Hypothalamus (tissue), 51 donors: ENCODE measurements at places on chromosomes 4 and X.

- no peak for DNase-seq
Measured at GRCh38 chr4:113844369-113844768, 82.8 kb upstream of the CAMK2D start.

- no peak for DNase-seq
Measured at GRCh38 chr4:149890531-149890930, 74.9 kb upstream of the IQCM start.

DNA sequence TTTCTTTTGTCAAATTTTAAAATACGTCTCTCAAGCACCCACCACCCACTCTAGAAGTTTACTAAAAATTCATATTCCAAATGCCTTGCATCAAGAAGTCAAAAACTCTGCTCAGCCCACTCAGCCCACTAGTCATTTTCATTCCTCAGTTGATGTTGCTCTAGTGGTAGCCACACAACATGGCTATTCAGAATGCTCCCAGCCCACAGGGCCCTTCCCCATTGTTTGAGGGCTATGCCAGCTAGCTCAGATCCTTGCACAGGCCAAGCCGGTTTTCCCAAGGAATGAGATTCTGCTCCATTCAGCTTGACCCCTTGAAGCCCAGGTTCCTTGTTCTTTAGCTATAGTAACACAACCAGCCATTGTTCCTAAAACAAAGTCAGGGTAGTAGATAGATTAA lies 297.5 kb upstream of the RASGEF1B start:
- DNase-seq: no peak

DNA sequence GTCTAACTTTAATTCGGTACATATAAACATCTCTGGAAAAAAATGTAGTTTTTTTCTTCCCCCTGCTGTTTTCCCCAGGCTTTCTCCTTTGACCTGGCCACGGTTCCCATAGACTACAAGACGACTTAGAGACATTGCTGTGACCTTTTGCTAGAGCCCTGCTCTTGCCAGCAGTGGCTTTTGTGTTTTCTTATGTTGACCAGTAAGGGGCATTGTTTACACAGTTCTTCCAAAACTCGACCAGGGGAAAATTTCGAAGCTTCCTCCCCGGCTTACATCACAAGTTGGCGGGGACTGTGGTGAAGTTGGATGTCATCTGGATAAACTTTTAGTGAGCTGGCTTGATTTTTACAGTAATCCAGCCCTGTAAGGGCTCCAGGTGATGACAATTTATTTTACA lies 9.3 kb downstream of the CCDC160 start:
- DNase-seq: no peak

DNA sequence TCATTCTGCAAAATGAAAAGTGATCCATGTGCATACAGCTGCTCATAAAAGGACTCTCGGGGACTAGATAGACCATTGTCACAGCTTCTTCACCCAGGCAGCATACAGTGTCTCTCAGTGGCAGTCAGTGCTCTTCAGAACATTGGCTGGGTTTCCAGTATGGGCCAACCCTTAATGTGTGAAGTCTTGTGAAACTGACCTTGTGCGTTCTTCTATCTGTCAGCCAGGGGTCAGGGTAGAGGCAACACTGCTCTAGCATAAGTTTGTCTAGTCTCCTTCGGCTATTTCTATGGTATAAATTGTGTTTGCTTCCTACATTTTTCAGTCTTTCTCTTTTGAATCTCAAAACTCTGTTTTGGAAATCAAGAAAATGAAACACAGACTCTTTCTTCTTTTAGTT lies 37.0 kb upstream of the SMIM31 start:
- no peak for DNase-seq

GRCh38 chr4:67632492-67632891 lies 68.5 kb downstream of the UBA6 start:
- no peak for DNase-seq

GRCh38 chr4:8332038-8332857 lies 62.7 kb downstream of the HTRA3 start:
- DNase-seq: no peak

DNA sequence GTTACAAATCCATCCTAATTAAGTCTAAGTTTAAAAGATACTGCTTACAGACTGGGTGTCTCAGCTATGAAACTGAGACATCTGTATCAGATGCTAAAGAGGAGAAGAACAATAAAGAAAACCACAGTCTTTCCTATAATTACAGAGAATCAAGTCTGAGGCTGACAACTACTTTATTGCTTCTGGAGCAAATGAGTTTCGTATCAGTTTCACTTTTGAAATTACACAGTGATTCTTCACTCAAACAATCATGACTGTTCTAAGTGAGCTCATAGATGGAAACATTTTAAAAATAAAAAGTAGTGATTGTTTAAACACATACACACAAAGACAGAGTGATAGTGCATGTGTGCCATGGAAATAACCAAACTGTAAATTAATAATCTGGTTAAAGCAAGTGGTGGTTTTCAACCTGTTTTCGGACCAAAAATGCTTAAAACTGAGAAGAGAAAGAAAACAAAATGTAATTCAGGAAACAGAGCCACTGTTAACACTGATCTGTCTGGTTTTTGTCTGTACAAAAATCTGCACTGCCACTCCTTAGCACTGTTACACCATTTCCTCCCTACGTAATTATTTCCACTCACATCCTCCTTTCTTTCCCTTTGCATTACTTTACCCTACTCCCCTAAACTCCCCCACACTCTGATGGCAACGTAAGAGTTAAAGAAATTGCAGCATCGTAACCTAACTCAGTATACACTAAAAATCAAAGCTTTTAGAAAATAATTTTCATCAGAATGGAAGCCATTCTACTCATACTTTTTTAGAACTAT lies 12.5 kb downstream of the RFC1 start:
- DNase-seq: no peak

DNA sequence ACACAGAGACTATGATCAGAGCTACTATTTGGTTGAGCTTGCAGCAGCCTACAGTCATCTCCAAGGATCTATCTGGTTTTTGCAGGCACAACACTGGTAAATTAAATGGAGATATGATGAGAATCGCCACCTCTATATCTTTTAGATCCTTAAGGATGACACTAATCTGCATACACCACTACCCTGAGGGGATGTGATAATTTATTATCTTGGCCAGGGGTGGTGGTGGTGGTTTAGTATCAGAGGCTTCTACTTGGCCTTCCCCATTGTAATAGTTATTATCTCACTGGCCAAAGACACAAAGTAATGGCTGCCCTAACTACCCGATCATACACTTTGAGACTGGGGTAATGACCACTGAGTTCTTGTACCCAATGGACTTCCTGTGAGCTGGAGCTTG lies 21.2 kb downstream of the CCDC160 start:
- DNase-seq: no peak

DNA sequence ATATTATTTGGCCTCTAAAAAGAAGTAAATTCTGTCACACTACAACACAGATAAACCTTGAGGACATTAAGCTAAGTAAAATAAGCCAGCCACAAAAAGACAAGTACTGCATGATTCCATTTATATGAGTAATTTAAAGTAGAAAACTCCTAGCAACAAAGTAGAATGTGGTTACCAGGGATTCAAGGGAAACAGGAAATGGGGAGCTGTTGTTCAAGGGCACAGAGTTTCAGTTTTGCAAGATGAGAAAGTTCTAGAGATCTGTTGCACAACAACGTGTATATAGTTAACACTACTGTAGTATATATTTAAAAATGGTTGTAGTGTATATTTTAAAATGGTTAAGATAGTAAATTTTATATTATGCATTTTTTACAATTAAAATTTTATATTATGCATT lies 25.4 kb downstream of the SEC31A start:
- DNase-seq: no peak

- no peak for DNase-seq
Measured at GRCh38 chr4:54063737-54064316, 578 bp downstream of the CHIC2 start.

DNA sequence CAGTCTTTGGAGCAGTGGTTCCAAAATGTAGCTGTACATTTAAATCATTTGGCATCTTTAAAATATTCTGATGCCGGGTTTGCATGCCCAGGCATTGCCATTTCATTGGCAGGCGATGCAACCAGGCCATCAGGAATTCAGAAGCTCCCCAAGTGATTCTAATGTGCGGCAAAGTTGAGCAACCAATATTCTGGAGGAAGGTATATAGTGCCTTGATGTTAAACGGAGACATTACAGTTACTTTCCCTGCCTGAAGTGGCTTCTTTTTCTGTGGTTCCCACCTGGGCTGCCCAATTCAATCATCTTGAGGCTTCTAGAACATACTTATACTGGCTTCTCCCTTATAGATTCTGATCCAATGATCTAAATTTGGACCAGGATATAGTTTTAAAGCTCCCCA lies 68.7 kb upstream of the PGM2 start:
- DNase-seq: no peak

DNA sequence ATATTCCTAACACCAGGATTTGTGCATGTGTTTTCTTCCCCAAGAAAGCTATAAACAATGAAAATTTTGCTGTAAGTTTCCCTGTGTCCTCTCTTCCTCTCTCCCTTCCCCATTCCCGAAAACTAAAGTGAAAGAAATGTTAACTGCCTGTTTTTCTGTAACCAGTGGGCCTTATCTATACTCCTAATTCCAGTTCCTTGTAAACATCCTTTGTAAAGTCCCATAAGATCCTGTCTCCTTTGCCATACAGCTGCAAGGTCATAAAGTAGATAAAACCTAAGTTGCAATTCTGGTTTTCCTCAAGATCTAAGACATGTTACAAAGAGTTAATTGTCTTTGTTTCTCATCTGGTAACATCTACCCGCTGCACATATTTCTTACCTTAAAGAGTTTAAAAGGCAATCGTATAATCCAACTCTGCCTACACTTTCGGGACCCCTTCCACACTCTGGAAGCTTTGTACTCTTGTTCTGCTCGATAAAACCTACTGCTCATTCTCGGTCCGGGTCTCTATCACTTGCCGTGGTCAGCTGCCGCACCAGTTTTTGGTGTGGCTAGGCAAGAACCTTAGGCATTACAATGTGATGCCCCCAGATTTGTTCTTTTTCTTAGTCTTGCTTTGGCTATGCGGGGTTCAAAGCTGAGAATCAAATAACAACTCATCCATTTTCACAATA lies 20.5 kb downstream of the UGT2B7 start:
- DNase-seq: no peak

- no peak for DNase-seq
Measured at GRCh38 chrX:41759817-41760216, 35.8 kb downstream of the GPR82 start.
